ENCODE measurements at places on chromosomes 2 and 18.

DNA sequence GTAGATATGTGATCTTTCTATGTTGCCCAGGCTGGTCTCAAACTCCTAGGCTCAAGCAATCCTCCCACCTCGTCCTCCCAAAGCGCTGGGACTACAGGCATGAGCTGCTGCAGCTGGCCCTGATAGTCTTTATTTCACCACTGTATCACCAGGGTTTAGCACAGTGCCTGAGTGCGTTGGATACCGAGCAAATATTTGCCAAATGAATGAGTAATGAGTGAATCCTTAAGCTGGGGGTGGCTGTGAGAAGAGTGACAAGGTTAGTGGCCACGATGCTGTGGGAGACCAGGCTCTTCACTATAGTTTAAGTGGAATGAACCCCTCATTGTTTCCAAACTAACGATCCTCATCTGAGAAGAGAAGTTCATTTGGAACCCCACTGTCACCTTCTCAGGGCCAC is 60.8 kb upstream of the FAM136A start:
- DNase-seq: no peak

DNA sequence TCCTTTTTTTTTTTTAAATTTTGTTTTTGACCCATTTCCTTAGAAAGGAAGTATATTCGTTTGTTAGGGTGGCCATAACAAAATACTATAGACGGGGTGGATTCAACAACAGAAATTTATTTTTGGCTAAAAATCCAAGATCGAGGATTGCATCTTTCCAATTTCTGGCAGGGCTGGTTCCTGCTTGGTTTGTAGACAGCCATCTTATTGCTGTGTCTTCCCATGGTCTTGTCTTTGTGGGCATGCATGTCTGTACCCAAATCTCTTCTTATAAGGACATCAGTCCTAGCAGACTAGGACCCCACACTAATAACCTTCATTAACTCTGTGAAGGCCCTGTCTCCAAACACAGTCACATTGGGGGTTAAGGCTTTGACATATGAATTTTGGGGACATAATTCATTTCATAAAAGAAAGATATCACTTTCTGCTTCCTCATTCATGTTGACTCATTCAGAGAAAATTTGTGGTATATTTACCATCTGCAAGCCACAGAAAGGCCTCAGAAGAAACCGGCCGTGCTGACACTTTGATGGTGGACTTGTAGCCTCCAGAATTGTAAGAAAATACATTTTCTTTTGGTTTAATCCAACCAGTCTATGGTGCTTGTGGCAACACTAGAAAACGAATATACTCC is 262.1 kb downstream of the LPIN1 start:
- DNase-seq: no peak

DNA sequence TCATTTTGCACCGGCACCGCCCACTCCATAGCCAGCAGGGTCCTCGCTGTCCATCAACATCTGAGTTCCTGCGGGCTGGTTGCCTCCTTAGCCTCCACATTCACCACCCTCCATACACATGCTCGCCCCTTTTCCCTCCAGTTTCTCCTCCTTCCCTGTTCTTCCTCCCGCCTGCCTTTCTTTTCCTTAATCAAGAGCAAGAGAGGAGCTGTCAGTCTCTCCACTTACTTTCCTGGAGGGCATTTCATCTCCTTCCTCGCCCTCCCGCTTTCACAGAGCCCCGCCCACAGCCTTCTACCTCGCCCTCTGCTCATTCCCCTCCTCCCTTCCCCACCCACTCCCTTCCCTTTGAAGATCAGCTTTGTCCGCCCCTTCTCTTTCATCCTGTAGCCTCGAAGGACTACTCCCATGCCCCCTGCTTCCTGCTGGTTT is 13.8 kb upstream of the ZBTB7C start:
- no peak for DNase-seq

DNA sequence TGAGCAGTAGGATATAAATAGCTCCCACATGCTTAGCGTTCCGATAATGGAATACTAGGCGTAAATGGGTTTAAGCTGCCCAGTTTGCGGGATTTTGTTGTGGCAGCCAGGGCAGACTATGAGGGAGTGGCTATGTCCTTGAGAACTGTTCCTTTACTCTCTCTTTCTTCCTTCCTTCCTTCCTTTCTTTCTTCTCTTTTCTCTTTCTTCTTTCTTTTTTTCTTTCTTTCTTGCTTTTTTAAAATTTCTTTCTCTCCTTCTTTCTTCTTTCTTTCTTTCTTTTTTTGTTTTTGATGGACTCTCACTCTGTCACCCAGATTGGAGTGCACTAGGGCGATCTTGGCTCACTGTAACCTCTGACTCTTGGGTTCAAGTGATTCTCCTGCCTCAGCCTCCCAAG is 9.1 kb upstream of the PRELID3A start:
- no peak for DNase-seq

GRCh38 chr2:239729681-239730566 is 295.2 kb downstream of the NDUFA10 start:
- DNase-seq: no peak

- DNase-seq: no peak
These were observed 79.8 kb downstream of the VSNL1 start for GRCh38 chr2:17620280-17620679.

DNA sequence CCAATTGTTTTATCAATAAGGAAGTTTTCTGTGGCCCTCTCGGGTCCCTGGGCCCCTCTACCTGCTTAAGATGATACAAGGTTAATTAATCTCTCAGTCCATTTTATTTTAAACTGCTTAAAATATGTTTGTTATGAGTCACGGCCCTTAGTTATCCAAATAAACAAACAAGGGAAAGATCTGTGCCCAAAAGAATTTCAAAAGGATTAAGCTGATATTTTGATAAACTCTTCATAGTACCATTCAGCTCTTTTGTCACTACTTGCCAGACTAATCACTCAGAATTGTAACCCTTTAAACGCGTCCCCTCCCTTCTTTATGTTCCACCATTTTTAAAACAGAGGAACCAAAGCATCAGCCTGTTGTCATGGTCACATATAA is 144.7 kb upstream of the STK17B start:
- no peak for DNase-seq

GRCh38 chr2:54986264-54986663 is 64.0 kb downstream of the RTN4 start:
- DNase-seq: no peak

DNA sequence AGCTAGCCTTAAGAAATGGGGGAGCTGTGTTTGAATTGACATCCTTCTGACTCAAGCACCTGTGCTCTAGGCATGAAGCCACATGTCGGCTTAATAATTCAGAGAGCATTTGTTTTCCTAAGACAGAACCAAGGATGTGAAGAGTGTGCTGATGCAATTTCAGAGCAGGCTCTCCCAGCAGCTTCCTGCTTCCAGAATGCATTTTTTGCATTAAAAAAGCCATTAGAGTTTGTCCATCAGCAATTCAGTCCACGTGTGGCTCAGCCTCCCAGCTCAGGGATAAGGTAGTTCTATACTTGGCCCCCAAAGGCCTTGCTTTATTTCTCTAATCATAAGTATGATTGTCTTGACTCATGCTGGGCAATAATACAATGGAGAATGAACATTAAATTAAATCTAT is 37.7 kb downstream of the DOCK10 start:
- no peak for DNase-seq

- DNase-seq: peak; percentile 62
These were observed 31.2 kb downstream of the C1D start for GRCh38 chr2:68031542-68032160.

DNA sequence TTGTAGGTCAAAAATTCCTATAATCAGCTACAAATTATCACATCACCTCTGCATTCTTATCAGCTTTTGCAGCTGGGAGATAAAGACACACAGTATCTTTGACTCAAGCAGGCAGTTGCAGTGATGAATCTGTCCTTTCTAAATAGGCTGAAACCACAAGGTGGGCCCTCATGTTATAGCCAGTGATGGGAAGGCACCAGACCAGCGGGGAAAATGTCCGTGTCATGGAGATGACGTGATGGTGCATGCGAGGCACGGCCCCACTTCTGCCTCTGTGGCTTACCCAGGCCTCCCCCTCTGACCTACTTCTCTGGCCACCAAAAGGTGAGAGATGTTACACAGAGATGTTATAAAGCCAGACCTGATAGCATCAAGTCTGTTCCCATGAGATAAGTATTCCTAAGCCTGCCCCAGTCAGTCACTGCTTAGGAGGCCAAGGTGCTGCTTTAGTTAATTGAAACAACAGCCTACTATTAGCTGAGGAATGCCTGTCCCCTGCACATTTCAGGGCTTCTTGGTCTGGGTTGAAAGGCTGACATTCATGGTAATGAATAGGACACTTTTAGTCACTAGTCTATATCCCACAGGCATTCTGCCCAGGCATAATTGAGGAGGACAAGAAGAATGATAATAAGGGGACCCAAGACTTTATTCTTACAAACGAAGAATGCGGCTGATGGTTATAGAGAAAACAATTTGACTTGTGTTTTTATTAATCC is 327.9 kb downstream of the LPIN1 start:
- no peak for DNase-seq

DNA sequence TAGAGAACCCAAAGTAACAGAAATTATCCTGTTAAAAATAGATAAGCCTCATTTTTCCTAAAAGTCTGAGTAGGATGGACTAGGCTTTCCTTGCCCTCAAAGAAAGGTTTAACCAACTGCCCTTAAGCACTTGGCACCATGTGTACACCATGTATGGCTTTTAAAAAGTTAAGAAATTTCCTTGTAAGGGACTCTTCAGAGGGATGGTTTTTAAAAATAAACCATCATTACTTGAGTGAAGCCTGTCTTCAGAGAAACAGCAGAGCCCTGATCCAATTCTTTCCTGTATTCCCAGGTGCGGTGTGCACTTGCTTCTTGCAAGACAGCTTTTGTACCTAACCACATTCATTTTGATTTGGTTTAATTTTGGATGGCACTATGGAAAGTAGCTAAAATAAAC is 1.1 kb upstream of the NEMP2 start:
- no peak for DNase-seq

DNA sequence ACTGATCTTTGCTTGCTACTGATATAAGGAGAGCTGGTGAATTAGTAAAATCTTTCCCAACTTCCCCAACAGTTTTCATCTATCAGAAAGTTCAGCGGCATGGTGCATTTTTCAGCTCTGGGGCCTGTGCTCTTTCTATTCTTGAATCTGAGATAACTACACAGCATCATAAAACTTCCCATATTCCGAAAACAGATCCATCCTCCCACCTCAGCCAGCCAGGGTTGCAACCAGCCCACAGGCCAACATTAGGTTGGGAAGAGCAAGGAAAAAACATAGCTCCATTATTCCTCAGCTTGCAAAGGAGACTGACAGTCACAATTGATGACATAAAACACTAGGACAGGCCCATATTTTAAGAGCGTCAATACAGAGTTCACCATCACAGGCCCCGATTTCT is 297.2 kb downstream of the SETBP1 start:
- no peak for DNase-seq

GRCh38 chr2:128735296-128735960 is 416.8 kb upstream of the HS6ST1 start:
- no peak for DNase-seq

GRCh38 chr18:74942319-74942910 is 266.5 kb downstream of the PTGR3 start:
- DNase-seq: no peak

- DNase-seq: no peak
These were observed 14.4 kb upstream of the SMIM21 start for GRCh38 chr18:75441896-75442295.

- DNase-seq: no peak
These were observed 10.0 kb downstream of the EPG5 start for GRCh38 chr18:45957100-45957499.

DNA sequence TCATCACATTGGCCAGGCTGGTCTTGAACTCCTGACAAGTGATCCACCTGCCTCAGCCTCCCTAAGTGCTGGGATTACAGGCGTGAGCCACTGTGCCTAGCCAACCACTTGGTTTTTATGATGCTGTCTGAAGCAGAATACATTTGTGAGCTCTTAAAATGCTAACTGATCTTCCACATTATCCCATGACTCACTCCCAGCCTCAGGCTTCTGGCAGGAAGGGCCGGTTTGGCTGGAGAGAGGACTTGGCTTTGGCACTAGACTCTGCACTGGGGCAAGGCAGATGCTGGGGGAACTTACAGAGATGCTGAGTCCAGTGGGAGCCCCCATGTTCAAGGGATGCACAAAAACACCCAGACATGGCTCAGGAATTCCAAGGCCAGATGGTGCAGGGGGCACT is 40.5 kb upstream of the SH3BP4 start:
- no peak for DNase-seq

- DNase-seq: peak; percentile 63
These were observed 17.3 kb upstream of the AGXT start for GRCh38 chr2:240851078-240851991.

GRCh38 chr18:23617412-23618014 is 31.2 kb upstream of the NPC1 start:
- DNase-seq: no peak

DNA sequence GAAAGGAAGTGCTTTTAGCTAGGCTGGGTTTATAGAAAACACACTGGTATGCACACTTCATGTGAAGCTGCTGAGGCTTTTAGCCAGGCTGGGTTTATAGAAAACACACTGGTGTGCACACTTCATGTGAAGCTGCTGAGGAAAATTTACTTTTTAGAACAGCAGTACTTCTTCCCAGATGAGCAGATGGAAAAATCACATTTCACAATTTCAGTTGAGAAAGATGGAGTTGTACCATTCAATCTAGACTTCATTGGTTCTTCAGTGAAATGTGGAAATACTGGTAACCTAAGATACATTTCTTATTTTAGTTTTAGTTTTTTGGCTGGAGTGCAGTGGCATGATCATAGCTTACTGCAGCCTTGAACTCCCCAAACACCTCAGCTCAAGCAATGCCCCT is 11.1 kb downstream of the SNTG2 start:
- DNase-seq: no peak

DNA sequence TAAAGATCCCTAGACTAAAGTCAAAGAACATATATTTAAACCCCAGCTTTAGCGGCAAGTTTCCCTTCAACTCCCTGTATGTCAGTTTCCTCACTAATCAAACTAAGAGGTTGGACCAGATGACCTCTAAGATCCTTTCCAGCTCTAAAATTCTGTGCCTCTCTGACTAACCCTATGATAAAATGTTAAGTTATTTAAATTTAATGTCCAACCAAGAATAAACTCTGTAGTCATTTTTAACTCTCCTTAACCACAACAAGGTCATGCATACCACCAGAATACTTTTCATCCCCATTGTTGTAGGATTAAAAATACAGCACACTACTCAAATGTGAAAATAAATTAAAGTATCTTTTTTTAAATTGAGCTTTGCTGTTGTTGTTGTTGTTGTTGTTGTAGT is 5.2 kb upstream of the PDE1A start:
- DNase-seq: no peak

- DNase-seq: no peak
These were observed 10.6 kb downstream of the TRABD2A start for GRCh38 chr2:84870306-84870705.

- no peak for DNase-seq
These were observed 20.1 kb upstream of the C2orf72 start for GRCh38 chr2:231017231-231017598.

- no peak for DNase-seq
These were observed 6.4 kb upstream of the SP9 start for GRCh38 chr2:174328114-174328960.

All from right renal cortex interstitium (tissue), 3 donors.